ENCODE measurements at places on chromosomes 7 and 10.

GRCh38 chr10:70698211-70698610 lies 25.9 kb downstream of the ADAMTS14 start:
- DNase-seq, result no peak

DNA sequence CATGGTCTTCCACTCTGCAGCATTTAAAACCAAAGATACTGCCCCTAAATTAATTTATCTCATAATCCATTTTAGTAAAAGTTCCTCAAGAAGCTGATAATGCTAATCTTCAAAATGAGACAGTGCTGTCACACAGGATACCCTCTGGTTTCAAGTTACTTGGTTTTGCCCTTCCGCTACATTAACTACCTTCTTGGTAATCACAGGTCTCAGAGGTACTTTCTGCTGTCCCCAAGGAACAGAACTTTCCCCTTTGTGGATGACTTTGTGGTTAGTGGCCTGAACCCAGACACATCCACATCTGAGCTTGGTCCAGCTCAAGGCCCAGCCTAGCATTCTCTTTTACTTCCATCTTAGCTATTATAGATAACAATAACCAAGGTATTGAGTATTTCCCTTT lies 88.8 kb upstream of the TMEM26 start:
- DNase-seq, result no peak

- no peak for DNase-seq
Measured at GRCh38 chr7:18140943-18141342, 113.3 kb upstream of the PRPS1L1 start.

DNA sequence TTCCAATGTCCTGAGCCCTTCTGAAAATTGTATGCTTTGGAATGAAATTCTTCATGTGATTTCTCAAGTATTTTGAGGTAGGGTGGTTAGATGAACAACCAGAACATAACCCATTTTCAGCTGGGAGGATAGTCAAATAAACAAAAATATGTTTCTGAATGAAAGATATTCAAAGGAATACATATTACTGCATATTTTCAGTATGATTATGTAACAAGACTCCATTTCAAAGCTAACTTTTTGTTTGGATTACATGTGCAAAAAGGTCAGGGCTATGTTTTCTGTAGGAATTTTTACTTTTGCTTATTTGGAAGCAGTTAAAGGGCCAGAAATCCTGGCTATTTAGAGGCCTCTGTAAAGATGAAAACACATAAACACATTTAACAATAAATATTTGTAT lies 27.7 kb downstream of the CDK6 start:
- DNase-seq, result no peak

DNA sequence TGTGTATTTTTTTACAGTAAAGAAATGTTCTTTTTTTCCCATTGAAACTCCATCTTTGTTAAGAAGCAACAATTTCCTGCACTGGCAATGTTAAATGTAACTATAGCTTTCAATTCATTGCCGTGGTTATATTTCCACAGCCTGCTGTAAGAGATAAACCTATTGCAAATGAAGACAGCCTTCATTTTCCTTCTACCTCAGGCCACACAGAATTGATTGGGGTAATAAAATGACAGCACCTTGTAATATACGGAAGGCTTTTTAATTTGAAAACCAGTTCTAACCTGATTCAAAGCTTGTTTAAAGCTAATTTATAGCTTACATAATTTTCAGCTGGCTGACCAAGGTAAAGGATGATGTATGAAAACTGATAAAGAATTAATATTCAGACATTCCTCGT lies 161.9 kb downstream of the PHF14 start:
- DNase-seq, result no peak

DNA sequence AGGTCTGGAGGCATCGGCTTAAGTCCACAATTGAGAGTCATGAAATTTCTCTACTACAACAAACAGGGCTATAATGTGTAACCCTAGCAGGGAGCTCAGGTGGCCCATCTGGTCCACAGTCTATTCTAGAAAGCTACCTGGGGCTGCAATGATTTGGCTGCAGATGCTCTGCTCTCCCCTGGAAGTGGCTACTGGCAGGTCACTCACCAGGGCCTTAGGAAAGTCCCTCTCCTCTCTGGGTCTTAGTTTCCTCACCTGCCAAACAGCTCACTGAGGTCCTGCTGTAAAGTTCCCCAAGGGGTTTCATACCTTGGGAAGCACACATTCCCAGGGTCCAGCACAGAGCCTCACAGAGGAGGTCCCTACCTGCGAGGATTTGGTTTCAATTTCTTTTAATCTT lies 2.5 kb downstream of the IGFBP3 start:
- no peak for DNase-seq

DNA sequence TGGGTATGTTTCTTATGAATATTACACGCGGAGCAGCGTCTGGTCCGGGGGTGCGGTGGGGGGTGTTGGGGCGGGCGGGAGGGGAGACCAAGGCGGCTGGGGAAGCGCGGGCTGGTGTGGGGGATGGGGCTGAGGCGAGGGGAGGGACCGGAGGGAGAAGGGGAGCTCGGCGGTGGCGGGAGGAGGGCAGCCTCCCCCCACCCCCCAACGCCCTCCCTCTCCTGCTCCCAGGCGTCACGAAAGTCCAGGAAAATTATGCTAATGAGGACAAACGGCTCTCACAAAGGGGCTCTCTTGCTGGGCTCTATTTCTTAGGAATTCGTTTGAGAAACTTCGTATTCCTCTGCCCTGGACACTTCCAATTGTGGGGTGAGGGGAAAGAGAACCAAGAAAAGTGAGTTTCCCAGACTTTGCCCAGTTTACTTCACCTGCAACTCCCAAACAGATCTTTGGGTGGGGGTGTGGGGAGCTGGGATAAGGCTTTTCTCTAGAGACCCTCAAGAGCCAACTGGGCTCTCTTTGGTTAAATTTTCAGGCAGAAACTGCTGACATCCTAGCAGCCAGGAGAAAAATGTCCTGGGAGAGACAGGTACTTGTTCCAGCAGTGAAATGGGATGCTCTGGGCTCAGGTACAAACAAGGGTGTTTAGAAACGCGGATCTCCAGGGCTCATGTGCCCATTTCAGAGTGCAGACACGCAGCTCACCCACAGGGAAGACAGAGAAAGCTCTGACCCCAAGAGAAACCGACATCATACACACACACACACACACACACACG lies 11.7 kb upstream of the HOXA2 start:
- no peak for DNase-seq

DNA sequence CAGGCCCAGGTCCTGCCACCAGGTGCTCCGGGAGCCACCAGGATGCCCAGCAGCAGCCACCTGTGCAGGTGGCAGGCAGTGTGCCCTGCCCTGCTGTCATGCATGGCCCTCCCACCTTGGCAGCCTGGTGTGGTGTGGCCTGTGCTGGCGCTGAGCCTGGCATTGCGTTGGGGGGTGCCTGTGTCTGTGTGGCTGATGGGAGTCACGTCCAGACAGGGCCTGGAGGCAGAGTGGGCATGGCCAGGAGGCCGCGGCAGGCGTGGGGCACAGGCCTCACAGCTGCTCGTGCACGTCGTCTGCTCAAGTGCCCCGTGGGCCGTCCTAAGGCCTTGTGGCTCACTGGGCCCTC lies 8.7 kb downstream of the TTYH3 start:
- no peak for DNase-seq

DNA sequence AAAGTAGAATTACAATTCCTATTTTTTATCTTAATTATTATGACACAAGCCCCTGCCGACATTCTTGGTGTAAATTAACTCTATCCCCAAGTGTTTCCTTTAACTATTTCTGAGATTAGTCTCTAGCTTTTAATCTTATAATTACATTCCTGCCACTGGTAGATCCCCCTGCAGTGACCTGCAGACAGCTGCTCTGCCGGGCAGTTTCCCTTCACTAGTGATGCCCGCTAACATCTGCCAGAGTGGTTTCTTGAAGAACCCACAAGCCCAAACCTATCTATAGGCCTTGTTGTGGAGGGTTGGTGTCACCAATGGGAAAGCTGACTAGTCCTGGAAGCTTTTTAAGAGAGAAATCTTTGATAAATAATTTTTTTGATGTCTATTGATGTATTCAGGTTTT lies 50.0 kb downstream of the ADAM22 start:
- no peak for DNase-seq

- DNase-seq, result no peak
Measured at GRCh38 chr7:81839708-81840369, 70.0 kb upstream of the HGF start.

DNA sequence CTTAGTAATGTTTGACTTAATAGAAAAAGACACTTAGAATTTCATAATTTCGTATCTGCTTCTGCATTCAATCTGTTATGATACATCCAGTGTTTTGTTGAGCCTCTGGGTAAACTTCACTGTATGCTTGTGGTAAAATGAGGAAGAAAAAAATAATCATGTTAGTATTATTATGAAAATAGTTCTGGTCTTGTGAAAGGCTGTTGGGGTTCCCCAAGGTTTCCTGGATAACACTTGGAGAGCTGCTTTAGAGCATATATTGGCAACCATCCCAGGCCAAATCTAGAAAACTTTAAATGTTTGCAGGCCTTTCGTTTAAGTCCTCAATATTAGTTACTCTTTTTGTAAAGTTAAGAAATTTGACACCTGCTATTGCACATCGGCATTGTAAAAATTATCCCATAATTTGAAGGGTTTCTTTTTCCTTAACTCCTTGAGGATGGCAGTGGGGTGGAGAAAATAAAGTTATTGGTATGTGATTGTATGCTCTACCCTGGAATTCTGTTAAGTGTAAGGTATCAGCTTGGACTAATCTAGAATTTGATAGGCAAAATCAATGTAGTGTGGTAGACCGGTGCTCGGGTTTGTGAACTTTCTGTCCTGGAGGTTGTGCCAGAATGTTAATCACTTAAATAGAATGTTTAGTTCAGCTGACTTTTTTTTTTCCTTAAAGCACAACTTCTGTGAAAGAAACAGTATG lies 54.5 kb downstream of the WAC start:
- no peak for DNase-seq

DNA sequence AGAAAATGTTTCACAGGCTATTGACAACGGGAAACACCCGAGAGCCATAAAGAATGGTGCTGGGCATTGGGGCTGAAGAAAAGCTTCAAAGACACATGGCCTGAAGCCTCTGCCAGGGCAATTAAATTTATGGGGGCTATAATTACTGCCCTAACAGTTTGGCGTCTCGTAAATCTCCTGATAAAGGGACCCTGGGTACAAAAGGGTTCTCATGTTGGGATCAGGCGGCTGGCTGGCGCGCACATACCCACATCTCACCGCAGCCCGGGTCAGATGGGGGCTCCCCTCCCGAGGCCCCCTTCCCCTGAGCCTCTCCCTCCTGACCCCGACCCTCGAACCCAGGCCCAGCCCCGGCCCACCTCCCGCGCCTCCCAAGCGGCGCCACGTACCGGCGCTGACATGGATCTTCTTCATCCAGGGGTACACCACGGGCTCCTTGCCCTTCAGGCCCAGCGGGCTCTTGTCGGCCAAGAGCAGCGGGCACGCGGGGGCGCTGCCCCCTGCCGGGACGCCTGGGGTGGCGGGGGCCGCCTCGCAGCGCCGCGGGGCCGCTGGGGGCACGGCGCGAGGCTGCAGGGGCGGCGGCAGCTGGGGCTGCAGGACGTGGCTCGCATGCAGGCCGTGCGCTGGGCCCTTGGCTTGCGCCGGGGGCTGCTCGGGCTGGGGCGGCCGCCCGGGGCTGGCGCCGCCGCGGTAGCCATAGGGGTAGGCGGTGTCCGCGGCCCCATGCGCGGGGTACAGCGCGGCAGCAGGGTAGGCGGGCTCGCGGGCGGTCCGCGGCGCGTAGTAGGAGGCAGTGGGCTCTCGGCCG lies 623 bp downstream of the HOXA4 start:
- no peak for DNase-seq

DNA sequence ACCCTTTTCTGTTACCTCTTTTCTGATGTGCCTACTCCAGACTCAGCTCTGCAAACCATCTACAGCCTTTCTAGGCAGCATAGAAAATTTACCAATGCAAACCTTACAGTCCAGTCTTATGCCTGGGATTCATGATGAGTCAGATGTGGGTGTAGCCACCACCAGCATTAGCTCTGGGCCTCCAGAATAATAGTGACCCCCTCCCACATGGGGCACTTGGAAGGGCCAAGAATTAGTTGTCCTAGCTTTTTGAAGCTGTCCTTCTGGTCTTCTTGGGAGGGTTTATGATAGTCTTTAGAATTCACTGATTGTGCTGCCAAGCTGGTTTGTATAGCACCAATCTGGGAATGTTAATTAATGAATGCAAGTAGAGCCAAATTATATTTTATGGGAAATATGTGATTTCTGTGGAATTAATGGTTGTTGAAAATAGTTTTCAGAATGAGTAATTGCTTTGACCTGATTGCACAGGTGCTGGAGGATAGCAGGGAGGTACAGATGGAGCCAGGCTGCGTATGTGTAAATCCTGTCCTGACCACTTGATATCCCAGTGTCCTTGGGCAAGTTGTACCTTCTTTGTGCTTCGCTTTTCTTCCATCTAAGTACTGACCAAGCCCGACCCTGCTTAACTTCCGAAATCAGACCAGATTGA lies 94.8 kb downstream of the CPED1 start:
- no peak for DNase-seq

DNA sequence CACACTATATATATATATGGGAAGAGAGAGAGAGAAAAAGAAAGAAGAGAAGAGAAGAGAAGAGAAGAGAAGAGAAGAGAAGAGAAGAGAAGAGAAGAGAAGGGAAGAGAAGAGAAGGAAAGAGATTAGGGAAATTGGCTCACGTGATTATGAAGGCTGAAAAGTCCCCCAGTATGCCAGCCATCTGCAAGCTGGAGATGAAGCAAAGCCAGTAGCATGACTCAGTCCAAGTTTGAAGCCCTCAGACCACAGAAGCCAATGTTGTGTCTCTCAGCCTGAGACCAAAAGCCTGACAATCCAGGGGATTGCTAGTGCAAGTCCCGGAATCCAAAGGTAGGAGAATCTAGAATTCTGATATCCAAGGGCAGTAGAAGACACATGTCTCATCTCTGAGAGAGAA lies 206.3 kb upstream of the PRSS1 start:
- DNase-seq, result no peak

GRCh38 chr10:133135116-133135465 lies 24.9 kb upstream of the KNDC1 start:
- no peak for DNase-seq

- no peak for DNase-seq
Measured at GRCh38 chr7:40015790-40016296, 65.8 kb downstream of the CDK13 start.

DNA sequence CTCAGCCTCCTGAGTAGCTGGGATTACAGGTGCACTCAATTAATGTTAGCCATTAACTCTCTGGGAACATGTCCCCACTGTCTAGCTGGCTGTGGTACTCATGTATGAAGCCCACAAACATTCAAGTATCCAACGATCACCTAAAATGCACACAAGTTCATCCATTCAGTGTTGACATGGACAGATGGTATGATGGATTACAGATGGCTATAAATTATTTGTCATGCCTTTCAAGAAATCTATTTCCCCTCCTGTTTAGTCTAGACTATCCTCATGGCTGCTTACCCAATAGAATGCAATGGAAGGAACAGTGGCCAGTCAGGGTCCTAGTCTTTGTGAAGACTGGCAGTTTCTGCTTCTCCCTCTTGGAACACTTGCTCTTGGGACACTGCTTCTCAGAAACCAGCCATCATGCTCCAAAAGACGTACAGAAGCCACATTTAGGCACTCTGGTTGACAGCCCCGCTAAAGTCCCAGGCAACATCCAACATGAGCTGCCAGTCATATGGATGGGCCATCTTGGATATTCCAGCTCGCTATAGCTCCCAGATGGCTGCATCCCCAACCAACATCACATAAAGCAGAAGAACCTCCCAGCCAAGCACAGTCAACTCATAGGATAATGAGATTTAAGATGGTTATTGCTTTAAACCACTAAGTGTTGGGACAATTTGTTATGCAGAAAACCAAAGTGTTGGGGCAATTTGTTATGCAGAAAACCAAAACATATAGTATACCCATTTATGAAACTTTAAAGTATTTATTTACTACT lies 33.1 kb downstream of the MYL10 start:
- no peak for DNase-seq

Measured in effector memory CD8-positive, alpha-beta T cell (primary cell).